ENCODE measurements at places on chromosomes 13 and 19. TPM values are rescaled to one million over a fixed set of nuclear protein-coding genes. Genes with fewer than 3 reads are reported as not detected.
A peak's percentile ranks its signal among the peaks of the same experiment; 100 is the strongest.

Gene ZNF439
- 8.7 TPM for total RNA-seq

Gene ZFR2
- total RNA-seq, result 0.23 TPM

DNA sequence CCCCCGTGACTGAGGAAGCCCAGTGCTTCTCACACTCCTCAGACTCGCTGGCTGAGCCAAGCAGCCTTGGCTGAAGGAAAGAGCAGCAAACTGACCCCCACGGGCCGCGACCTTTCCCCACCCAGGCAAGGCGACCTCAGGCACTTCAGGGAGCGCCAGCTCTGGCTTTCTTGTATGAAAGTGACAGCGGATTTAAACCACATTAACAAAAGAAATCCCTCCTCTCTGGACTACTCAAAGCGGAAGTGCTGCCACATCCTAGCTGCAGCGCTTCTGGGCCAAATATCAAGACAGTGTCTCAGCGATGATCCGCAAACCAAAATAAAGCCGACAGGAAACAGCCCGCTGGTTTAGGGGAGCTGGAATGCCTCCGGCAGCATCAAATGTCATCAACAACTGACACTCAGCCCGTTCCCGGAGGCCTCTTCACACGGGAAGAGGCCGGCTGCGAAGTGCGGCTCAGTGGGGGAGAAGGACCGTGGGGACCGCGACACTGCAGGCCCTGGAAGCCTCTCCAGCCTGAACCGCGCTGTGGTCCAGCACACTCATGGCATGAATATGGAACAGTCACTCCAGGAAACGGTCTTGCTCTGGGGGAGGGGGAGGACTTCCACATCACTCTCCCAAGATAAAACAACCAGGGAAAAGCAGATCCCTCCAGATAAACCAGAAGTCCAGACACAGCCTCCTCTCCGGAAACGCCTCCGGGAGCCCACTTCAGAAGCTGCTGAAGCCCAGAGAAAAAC lies 1.4 kb downstream of the RASA3 start:
- DNase-seq, result peak; percentile 81

Gene DZIP1
- total RNA-seq, result 0.85 TPM

Gene ZNF681
- total RNA-seq, result 6.4 TPM

Gene ATXN8OS
- not detected for total RNA-seq

GRCh38 chr13:24323036-24323738 lies 13.8 kb downstream of the C1QTNF9 start:
- no peak for DNase-seq

DNA sequence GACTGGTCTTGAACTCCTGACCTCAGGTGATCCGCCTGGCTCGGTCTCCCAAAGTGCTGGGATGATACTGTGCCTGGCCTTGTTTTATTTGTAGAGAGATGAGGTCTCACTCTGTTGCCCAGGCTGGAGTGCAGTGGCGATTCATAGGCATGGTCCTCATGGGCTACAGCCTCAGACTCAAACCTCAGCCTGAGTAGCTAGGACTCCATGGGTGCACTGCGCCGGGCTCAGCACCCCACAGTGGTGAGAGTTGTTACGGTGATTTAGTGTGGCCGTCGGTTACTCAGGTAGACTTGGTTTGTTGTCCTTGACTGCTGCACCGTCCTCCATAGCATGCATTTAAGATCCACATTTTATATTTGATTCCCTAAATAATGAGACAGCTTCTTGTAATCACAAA lies 80.7 kb downstream of the SLC6A16 start:
- DNase-seq, result no peak

Gene COX7A1
- not detected for total RNA-seq

DNA sequence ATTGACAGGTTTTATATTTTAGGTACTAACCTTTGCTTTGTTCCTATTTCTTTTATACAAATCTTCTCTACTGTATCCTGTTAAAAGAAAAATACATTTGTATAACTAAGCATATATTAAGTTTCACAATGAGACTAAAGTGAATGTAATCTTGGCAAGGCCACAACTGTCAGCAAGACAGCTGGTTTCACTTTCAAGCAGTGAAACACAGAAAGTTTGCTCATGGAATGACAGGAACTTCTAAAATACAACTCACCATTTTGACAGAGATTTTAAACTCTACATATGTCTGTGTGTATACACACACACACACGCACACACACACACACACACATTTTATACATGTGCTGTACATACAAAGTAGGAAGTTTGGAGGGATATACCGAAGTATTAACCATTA lies 53.3 kb downstream of the PARP4 start:
- DNase-seq, result peak; percentile 24

- no peak for DNase-seq
These were observed 97.0 kb downstream of the SLC7A1 start for GRCh38 chr13:29498426-29499040.

- no peak for DNase-seq
These were observed 98.3 kb downstream of the AKAP11 start for GRCh38 chr13:42370229-42370628.

DNA sequence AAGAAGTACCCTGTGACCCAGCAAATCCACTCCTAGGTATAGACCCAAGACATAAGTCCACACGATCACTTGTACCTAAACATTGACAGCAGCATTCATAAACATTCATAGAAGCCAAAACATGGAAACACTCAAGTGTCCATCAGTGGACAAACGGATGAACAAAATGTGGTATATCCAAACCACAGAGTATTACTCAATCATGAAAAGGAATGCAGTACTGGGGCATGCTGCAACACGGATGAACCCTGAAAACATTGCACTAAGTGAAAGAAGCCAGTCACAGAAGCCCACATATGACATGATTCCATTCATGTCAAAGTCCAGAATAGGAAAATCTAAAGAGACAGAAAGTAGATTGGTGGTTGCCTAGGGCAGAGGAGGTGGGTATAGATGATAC lies 22.8 kb upstream of the CCNE1 start:
- DNase-seq, result no peak

Gene CD209
- not detected for total RNA-seq

Gene SYNE4
- 3.3 TPM for total RNA-seq

Gene SYNGR4
- total RNA-seq, result 0.38 TPM

Gene FFAR1
- total RNA-seq, result not detected

GRCh38 chr13:23868521-23868920 lies 20.7 kb downstream of the MIPEP start:
- no peak for DNase-seq

DNA sequence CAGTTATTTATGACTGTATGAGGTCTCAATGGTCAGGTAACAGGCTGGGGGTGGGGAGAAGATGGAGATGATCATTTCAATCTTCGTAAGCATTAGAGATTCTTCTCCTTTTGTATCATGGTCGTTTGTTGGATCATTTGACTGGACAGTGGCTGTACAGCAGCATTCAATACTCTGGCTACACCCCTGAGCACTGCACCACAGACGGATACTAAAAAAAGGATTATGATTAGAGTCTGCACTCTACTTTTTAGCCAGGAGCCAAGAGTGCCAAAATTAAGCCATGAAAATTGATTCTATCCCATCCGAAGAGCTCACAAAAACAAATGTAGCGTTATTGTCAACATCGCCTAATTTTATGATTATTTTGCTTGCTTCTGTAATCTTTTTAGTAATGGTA lies 41.9 kb downstream of the CDK8 start:
- DNase-seq, result no peak

Data from activated CD8-positive, alpha-beta T cell treated with anti-CD3 and anti-CD28 coated beads for 36 hours (primary cell).